Germinal center (tissue), 1 donor: ENCODE measurements at places on chromosomes 3 and 15.

GRCh38 chr15:55915221-55915620 is 78.2 kb downstream of the NEDD4 start:
- no peak for DNase-seq

DNA sequence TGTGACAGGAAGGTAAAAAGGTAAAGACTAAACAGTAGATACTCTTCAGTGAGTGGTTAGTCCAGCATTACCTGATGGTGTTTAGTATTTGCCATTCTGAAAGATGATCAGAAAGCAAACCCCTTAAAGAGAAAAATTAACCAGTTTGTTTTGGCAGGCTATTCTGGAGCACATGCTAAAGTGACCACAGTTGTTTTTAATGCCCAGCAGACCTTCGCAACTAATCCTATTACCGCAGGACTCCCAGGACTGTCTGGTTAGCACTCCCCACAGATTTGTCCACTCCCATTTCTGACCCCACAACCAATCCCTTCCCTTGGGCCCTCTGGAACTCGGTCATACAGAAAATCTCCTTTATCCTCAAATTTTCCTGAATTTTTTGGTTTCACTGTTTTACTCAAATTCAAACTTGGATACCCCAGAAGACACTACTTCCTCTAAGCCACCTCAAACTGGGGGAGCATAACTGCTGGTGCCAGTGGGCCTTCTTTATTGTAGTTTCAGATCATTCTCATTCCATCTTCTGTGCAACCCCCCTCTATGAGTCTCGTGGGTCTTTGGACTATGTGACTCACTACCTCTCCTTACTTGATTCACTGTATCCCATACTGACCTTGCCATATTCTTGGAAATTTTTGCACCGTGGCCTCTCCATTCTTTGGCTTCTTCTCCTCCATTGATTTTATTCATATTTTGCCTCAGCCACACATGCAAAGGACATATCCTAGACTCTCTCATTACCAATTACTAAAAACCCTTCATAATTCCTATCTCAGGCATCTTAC is 104.4 kb downstream of the RBMS3 start:
- DNase-seq = no peak

DNA sequence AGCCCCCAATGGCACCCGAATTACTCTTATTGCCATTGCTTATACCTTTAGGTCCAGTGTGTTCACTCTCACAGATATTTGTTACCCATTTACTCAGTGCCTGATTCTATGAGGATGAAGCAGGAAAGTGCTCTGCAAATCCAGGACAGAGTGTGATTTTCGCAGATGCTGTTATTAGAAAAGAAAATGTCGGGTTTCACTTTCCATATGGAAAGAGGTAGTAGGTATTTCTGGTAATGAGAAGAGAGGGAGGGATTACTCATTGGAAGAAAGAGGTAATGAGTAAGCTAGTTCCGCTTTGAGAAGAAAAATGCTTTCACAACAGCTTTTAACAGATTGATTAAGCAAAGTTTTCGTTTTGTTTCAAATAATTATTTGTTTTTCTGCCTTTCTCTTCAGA is 336.3 kb upstream of the CFAP20DC start:
- peak; percentile 55 for DNase-seq

DNA sequence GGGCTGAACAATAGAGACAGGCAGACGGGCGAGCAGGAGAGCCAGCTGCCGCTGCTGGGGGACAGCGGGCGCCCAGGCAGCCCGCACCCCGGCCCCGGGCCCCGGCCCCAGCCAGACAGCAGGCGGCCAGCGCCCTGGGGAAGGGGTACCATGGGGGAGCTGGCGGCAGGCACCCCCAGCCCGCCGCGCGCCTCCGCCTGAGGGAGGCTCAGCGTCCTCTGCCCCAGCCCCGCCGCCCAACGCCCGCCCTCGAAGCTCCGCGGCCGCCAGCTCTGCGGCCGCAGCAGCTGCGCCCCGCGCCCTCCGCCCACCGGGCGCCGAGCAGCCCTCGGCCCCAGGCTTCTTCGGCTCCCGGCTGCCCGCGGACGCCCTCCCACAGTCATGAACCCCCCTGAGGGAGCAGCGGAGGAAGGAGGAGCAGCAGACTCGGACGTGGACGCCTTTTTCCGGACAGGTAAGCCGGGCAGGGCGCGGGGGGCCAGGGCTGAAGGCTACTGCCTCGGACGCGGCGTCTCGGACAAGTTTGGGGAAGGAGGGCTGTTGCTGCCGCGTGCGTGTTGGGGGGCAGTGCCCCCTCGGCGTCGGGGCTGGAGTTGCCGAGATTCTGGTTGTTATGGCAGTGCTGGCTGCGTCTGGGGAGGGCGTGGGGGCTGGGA is 41.6 kb upstream of the ROPN1 start:
- peak; percentile 9 for DNase-seq

DNA sequence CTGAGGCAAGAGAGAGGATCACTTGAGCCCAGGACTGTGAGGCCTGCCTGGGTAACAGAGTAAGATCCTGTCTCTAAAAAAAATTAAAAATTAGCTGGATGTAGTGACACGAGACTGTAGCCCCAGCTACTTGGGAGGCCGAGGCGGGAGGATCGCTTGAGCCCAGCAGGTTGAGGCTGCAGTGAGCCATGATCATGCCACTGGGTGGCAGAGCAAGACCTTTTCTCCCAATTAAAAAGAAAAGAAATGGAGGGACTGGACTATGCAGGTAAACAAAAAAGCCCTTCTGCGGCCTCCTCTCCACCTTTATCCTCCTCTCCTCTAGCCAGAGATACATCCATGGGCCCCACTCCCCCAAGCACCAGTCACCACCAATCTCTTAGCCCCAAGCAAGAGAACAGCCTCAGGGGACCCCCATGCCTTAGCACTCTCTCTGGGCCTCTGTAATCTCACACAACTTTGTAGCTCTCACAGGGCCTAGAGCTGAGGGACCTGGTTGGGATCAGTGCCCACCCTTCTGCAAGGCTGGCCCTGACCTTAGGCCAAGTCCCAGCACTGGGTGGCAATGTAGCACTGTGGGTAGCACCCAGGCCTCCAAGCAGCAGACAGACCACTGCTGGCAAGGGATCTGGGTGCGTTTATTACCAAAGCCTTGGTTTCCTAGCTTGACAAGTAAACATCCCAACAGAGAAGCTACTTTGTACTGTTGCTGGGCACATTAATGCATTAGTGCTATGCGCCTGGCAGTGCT is 43.4 kb downstream of the FAM174B start:
- no peak for DNase-seq

DNA sequence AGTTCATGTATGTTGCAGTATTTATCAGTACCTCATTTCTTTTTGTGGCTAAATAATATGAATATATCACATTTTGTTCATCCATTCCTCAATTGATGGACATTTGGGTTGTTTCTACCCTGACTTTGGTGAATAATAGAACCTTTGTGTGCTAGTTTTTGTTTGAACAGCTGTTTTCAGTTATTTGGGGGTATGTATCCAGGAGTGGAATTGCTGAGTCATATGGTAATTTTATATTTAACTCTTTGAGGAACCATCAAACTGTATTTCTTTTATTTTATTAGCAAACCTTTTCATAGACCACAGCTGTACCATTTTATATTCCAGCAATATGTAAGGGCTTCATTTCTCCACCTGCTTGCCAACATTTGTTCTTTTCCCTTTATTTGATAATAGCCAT is 38.4 kb upstream of the RBM5 start:
- DNase-seq = no peak

- no peak for DNase-seq
Measured at GRCh38 chr15:20348900-20349773, 192.5 kb downstream of the GOLGA6L6 start.
